Transverse colon (tissue), 4 donors: ENCODE measurements at places on chromosomes 2 and 18. TPM values are rescaled to one million over a fixed set of nuclear protein-coding genes. Genes with fewer than 3 reads are reported as not detected.

DNA sequence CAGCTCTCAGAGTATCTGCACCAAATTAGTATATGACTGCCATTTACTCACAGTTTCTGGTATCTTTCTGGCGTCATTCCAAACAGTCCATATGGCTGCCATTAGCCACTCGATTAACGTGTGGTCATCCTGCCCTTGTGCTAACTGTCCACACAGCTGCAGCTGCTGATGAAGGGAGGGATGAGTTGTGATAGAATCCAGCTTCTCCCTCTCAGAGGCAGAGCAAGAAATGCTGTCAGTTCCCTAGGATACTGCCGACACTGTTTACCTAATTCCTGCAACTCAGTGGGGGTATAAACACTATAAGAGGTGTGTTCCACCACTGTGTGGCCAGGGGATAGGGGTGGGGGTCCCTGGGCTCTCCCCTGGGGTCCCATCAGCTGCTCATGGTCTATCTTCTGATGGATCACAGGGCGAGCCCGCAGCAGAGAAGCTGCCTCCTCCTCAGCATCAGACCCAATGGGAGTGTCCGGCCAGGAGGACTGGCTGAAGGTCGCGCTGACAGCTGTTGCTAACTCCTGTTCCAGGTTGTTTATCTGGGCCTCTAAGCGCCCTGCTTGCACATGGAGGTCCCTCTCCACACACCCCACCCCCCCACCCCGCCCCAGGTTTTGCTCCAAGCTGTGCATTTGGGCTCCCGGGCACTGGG is 17.3 kb upstream of the KLHL23 start:
- no peaks in the 10 kb centered on the region for H3K27me3 ChIP-seq
- peak; percentile 52 for DNase-seq
- H3K27ac ChIP-seq, result peak overlapping the region; percentile 75
- no peaks in the 10 kb centered on the region for H3K36me3 ChIP-seq
- no peak overlapping the region for H3K4me3 ChIP-seq
- H3K4me1 ChIP-seq, result peaks cover 44% of the 10 kb centered on the region

DNA sequence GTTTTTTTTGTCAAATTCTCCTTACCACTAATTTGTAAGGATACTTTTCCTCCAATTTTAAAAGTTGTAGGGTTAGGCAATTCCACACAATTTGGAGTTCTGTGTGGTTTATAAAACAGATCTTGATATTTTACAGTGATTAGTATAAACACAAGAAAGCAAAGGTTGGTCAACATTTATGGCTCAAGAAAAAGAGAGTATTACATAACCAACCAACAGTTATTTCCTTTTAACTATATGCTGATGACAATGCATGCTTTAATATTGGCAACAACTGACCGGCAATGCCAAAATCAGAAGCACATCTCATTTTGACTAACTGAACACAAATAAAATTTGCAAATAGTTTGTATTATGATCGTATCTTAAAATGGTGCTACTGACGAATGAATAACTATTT is 137.2 kb downstream of the CDH2 start:
- H3K4me3 ChIP-seq, result no peak overlapping the region
- DNase-seq, result no peak
- no peaks in the 10 kb centered on the region for H3K27me3 ChIP-seq
- H3K4me1 ChIP-seq, result no peaks in the 10 kb centered on the region
- no peaks in the 10 kb centered on the region for H3K36me3 ChIP-seq

- H3K36me3 ChIP-seq, result no peaks in the 10 kb centered on the region
- H3K4me1 ChIP-seq, result peaks cover 10% of the 10 kb centered on the region
- H3K4me3 ChIP-seq, result no peak overlapping the region
Observed at GRCh38 chr2:84939426-84940087, 31.4 kb upstream of the KCMF1 start.

DNA sequence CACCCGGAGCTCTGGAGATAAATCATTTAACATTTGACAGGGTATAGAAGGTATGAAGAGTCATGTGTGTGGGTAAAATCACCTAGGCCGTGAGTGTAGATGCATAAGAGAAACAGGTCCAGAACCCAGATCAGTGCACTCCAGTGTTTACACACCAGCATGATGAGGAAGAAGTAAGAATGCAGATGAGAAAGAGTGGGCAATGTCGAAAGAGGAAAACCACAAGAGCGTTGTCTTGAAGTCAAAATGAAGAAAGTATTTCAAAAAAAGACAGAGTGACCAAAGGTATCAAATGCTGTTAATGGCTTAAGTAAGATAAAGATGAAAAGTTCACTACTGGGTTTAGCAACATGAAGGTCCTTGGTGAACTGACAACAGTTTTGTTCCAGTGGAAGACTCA is 32.0 kb upstream of the PLB1 start:
- no peak overlapping the region for H3K4me3 ChIP-seq
- no peaks in the 10 kb centered on the region for H3K27me3 ChIP-seq
- H3K4me1 ChIP-seq, result no peaks in the 10 kb centered on the region
- no peak for DNase-seq
- H3K27ac ChIP-seq, result no peak overlapping the region

GRCh38 chr18:41644466-41644865 is 310.6 kb upstream of the PIK3C3 start:
- no peaks in the 10 kb centered on the region for H3K27me3 ChIP-seq
- no peak for DNase-seq
- no peaks in the 10 kb centered on the region for H3K36me3 ChIP-seq
- no peak overlapping the region for H3K27ac ChIP-seq
- H3K4me1 ChIP-seq, result no peaks in the 10 kb centered on the region

DNA sequence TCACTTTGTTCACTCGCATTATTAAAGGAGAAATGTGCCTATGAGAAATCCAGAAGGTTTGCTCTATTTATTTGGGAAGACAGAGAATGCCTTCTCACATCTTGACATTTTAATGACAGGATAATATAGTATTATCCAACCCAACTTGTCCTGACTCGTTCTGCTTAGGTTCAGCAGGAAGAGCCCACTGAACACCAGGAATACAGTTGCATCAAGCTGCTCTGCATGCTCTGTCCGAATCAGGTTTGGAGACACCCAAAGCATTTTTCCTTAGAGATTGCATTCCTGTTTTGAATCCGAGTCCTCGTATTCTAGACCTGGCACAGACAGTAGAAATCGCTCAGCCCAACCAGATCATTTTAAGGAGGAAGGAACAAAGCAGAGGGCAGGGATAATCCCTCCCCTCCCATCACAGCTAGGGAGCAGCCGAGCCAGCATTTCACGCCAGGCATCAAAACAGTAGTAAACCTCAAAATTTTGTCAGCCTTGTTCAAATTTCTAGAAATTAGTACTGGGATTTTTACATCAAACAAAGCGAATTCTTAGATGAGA is 837.4 kb upstream of the ID2 start:
- H3K36me3 ChIP-seq, result no peaks in the 10 kb centered on the region
- H3K4me3 ChIP-seq, result no peak overlapping the region
- no peak for DNase-seq
- no peaks in the 10 kb centered on the region for H3K27me3 ChIP-seq
- no peaks in the 10 kb centered on the region for H3K4me1 ChIP-seq

DNA sequence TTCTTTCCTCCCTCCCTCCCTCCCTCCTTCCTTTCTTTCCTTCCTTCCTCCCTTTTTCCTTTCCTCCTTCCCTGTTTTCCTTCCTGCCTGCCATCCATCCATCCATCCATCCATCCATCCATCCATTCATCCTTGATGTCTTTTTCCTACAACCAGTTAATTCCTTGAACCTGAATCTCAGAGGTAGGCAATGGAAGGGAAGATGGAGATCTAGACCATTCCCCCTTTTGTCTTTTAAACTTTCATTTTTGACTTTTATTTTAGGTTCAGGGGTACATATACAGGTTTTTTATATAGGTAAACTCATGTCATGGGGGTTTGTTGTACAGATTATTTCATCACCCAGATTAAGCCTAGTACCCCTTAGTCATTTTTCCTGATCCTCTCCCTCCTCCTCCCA is 97.4 kb downstream of the OSBPL6 start:
- no peaks in the 10 kb centered on the region for H3K27me3 ChIP-seq
- no peak for DNase-seq
- H3K4me3 ChIP-seq, result no peak overlapping the region

- no peak for DNase-seq
- no peaks in the 10 kb centered on the region for H3K36me3 ChIP-seq
- H3K4me1 ChIP-seq, result no peaks in the 10 kb centered on the region
- no peaks in the 10 kb centered on the region for H3K27me3 ChIP-seq
Observed at GRCh38 chr2:186639939-186640338, 50.1 kb downstream of the ITGAV start.

GRCh38 chr18:35376393-35376741 is 770 bp downstream of the ZNF396 start:
- no peaks in the 10 kb centered on the region for H3K36me3 ChIP-seq
- peak overlapping the region; percentile 79 for H3K27ac ChIP-seq
- peaks cover 10% of the 10 kb centered on the region for H3K27me3 ChIP-seq
- peak; percentile 51 for DNase-seq
- peak overlapping the region; percentile 97 for H3K4me3 ChIP-seq

DNA sequence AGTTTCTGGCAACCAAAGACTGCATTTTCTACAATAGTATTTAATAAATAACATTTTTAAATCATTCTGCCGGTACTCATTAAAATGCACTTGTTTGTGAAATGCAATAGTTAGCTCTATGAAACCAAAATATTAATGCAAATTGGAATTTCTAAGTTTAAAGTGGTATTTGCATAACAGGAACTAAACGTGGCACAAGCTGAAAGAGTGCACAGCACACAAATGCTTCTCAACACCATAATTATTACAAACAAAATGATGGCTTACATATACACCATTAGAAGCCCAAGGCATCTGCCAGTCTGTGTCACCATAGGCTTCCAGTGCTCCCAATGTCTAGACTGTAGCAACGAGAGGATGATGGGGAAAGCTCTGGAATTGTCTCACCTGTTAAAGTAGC is 280.5 kb downstream of the TCF4 start:
- no peak overlapping the region for H3K4me3 ChIP-seq
- no peak for DNase-seq
- peaks cover 4% of the 10 kb centered on the region for H3K4me1 ChIP-seq
- H3K27ac ChIP-seq, result peak overlapping the region; percentile 23
- H3K36me3 ChIP-seq, result no peaks in the 10 kb centered on the region
- H3K27me3 ChIP-seq, result no peaks in the 10 kb centered on the region

DNA sequence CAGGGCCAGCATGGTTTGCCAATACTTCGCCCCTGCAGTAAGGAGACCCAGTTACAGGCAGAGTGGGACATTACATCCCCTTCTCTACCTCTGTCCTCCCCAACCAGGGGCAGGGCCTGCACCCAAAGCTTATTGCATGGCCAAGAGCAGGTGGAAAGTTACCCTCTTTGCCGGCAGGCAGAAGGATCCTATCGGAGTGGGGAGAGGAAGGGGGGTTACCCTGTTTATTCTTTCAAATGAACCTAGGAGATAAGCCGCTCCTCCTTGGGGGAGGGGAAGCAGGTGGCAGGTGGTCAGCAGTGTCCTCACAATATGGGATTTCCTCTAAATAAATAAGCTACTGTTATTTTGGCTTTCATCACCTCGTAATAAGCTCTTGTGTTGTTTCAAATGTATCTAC is 53.9 kb downstream of the SPATS2L start:
- H3K36me3 ChIP-seq, result no peaks in the 10 kb centered on the region
- no peak overlapping the region for H3K4me3 ChIP-seq
- peaks cover 3% of the 10 kb centered on the region for H3K4me1 ChIP-seq
- no peaks in the 10 kb centered on the region for H3K27me3 ChIP-seq
- no peak overlapping the region for H3K27ac ChIP-seq
- DNase-seq, result no peak

- H3K4me3 ChIP-seq, result no peak overlapping the region
- no peak overlapping the region for H3K27ac ChIP-seq
- H3K27me3 ChIP-seq, result no peaks in the 10 kb centered on the region
- H3K36me3 ChIP-seq, result no peaks in the 10 kb centered on the region
- no peak for DNase-seq
Observed at GRCh38 chr18:71020342-71021029, 731.6 kb downstream of the SOCS6 start.

- H3K27me3 ChIP-seq, result no peaks in the 10 kb centered on the region
- no peak for DNase-seq
- no peak overlapping the region for H3K27ac ChIP-seq
- H3K36me3 ChIP-seq, result no peaks in the 10 kb centered on the region
- H3K4me1 ChIP-seq, result no peaks in the 10 kb centered on the region
Observed at GRCh38 chr18:22314001-22314400, 103.7 kb downstream of the CTAGE1 start.

DNA sequence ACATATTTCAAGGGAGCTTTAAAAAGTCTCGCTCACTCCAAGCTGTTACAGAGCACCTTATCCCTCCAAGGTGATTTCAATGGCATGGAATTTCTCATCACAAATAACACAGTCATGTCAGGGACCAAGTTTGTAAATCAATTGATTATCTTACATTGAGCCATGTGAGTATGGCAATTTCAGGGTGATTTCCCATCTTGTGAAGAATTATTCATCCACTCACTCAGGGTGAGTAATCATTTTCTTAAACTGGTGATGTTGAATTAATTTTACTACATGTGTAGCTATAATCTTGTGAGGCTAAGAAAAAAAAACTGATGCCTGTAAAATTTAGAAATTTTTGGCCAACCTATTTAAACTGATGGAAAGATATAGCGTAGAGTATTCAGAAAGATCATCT is 3.3 kb upstream of the ABCA12 start:
- no peaks in the 10 kb centered on the region for H3K27me3 ChIP-seq
- no peaks in the 10 kb centered on the region for H3K36me3 ChIP-seq
- no peak overlapping the region for H3K27ac ChIP-seq
- H3K4me3 ChIP-seq, result no peak overlapping the region

- no peaks in the 10 kb centered on the region for H3K27me3 ChIP-seq
- no peak overlapping the region for H3K27ac ChIP-seq
- no peak for DNase-seq
- H3K4me3 ChIP-seq, result no peak overlapping the region
- no peaks in the 10 kb centered on the region for H3K36me3 ChIP-seq
Observed at GRCh38 chr2:158714420-158714819, 80.7 kb upstream of the DAPL1 start.

DNA sequence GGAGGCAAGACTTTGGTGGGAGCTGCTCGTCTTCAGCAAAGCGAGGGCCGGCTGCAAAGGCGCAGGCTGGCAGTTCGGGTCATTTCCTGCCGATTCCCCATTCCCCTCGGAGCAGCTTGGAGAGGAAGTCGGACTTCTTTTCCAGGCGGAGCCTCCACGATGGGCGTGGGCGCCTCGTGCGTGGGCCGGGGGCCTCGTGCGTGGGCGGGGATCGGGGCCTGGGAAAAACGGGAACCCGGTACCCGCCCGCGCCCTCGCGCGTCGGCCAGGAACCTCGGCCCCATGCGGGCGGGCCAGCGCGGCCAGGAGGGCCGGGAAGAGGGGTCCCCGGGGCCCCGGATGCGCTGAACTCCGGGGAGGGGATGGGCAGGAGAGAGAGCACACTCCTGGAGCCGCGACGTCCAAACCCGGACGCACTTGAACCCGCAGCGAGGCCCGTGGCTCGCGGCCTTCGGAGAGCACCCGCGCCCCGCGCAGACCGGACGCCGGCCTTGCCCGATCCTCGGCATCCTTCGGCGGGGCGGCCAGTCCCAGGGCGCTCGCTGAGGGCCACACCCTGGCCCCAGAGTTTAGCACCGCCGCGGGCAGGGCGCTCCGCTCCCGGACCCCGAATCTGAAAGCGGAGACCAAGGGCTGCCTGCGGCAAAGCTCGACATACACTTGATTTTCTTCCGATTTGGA is 368.4 kb downstream of the MTX2 start:
- peaks cover 39% of the 10 kb centered on the region for H3K27me3 ChIP-seq
- H3K36me3 ChIP-seq, result no peaks in the 10 kb centered on the region
- peaks cover 9% of the 10 kb centered on the region for H3K4me1 ChIP-seq

- H3K27ac ChIP-seq, result no peak overlapping the region
- H3K27me3 ChIP-seq, result no peaks in the 10 kb centered on the region
- H3K4me1 ChIP-seq, result no peaks in the 10 kb centered on the region
- DNase-seq, result no peak
- H3K4me3 ChIP-seq, result no peak overlapping the region
Observed at GRCh38 chr2:59182249-59182648, 941.1 kb upstream of the FANCL start.

GBX2 gene
- not detected for total RNA-seq

CAPN14 gene
- not detected for total RNA-seq

REG1B gene
- total RNA-seq, result not detected

RAPGEF4 gene
- not detected for total RNA-seq
